ENCODE measurements at places on chromosomes 1 and 21.

- no peak for DNase-seq
Observed at GRCh38 chr1:94303005-94303404, 65.6 kb upstream of the ARHGAP29 start.

DNA sequence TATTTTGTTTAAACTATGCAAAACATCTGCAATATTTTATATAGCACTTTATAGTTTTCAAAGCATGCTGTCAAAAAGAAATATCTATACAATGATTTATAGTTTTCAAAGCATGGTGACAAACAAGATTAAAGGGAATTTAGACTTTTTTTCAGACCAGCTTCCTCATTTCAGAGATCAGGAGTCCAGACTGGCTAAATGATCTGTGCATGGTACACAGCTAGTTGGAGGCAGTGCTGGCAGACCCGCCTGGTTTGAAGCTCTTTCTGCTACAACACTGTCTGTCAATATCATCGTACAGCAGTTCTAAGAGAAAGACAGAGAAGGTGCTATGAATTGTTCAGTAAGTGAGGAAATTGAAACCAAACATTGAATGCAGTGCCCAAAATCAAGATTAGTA lies 479.0 kb downstream of the PTBP2 start:
- no peak for DNase-seq

GRCh38 chr21:31558189-31558961 lies 101.1 kb upstream of the SOD1 start:
- no peak for DNase-seq

DNA sequence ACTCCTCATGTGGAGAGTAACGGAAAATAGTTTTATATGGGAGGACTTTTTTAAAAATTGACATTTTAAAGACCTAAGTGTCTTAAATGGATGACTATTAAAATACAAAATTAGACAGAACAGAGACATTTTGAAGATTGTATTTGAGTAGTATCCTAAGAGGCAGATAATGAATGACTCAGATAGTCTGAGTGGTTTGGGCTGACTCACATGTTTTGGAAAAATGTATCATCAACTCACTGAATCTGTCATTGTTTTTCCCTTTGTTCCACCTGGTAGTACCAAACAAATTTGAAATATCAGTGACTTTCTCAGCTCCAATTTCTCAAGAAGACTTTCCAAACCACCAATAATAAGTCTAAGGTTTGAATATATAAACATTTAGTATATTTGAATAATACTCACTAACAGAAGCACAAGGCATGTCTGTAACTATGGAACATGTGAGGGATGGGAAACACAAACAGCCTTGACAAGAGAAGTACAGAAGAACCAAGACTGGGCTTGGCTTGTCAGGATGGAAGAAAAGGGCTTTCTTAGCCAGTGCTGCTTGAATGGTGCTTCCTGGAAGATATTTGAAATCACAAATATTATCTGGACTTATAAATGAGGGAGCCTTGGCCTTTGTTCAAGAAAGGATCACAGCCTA lies 90.6 kb downstream of the SGIP1 start:
- no peak for DNase-seq

DNA sequence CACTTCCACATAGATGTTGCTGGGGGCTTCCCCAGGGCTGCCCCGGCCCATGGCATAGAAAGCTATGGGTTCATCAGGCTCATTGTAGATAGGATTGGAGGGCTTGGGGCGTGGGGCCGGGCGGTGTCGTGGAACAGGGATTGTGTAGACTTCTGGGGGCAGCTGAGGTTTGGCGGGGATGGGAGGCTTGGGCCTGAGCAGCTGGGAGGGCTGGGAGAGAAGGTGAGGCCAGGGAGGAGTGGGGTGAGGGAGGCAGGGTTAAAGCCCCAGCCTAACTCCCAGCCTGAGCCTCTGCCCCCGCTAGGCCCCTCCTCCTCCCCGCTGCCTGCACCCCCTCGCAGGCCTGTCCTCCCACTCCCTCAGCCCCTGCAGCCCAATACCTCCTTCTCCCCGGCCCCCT lies 7.4 kb downstream of the SH2D2A start:
- DNase-seq, result no peak

DNA sequence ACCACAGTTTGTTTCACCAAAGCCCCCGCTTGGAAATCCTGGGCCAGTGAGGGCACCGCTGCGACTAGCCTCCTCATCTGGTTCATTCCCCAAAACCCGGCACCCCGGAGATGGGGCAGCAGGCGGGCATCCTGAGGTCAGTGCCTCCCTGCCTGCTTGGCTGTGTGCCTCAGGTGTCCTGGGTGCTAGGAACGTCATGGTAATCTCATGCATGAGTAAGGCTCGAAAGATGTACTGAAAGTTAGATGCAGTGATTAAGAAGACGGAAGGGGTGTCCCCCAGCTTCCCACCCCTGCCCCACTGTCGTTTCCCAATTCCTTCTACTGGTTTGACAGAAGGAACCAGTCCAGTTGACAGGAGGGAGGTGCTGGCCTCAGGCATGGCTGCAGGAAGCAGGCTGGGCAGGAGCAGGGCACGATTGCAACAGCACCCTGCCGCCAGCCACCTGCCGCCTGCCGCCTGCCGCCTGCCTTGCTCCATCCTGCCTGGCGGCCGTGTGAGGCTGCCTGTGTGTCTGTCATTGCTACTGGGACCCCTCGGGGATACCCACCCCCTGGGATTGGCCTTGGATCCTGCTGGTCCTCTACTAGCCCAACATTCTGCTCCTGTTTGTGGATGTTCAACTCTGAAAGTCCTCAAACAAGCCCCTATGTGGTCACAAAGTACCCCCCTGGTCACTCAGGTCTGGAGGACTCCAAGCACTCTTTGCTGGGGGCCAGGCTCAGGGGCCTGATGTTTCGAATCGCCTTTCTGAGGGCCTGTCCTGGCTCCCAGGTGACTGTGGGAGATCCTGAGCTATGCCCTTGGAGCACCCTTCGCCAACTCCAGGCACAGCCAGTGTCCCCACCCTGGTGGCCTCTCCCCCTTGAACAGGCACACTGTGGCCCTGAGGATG lies 73.0 kb upstream of the IFFO2 start:
- DNase-seq, result no peak

DNA sequence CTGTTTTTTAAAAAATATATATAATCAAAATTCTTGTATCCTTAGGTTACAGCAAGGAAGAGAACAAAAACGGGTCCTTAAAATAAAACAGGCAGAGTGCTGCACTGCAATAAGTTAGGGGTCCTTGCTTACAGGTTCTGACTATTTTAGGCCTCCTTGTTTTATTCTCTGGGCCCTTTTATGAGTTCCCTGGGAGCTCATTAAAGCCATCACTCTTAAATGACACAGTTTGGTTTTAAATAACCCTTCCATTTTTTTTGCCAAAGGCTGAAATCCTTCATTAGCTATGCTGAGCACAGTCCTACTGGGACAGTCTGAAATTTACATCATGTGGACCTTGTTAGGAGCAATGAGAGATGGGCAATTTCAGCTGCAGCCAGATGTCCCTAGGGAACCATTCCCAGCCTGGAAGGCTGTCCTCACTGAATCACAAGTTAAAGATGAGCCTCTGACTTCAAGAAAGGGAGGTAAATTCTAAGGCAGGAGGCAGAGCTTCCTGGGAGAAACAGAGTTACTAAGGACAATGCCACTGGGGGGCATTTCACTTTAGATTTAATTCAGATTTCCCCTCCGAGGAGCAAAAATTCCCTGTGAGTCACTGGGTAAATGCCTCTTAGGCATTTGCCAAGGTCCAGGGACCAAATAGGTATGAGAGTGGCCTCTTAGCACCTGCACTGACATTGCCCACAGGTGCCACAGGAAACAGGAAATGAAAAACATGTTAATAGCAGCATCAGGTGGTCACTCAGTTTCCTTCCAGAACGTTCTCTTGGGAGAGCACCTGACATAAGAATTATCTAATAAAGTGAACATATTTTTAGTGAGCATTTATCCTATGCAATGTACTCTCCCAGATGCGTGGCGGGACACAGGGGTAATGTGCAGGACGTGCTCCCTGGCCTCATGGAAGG lies 3.8 kb upstream of the MUL1 start:
- DNase-seq, result no peak

Measured in stimulated activated CD8-positive, alpha-beta memory T cell treated with anti-CD3 and anti-CD28 coated beads, Interleukin-2, amount 100 ng/mL, for 1 hour (primary cell).